ENCODE measurements at places on chromosomes 6 and 20.

GRCh38 chr6:67885081-67886033, 749.7 kb upstream of the ADGRB3 start:
- no peak for DNase-seq

- no peak for DNase-seq
Observed at GRCh38 chr20:57353351-57353750, 2.3 kb downstream of the RAE1 start.

DNA sequence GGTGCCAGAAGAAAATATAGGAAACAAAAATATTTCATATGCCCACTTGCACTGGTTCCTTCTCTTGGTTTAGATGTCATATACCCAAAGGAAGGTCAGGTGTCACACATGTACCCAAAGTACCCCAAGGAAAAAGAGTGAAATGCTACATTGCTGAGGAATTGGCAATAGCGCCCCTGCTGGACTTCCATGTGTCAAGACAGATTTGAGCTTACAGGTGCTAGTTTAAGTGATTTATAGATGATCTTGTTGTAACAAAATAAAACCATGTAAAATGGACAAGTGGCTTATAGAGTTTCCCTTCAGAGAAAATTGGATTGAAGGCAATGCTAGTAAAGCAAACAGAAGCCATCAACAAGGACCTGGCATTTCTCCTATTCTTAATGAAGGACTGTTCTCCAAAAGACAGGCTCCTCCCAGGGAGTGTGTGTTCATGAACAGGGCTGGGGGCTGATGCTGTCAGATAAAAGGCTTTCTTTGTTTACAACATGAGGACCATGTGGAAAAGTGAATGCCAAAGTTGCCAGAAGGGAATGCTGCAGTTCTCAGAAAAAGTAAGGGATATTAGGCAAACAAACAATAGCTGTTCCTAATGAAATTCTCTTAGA, 64.3 kb upstream of the PAK5 start:
- no peak for DNase-seq

- no peak for DNase-seq
Observed at GRCh38 chr20:1337441-1337840, 8.5 kb upstream of the SDCBP2 start.

DNA sequence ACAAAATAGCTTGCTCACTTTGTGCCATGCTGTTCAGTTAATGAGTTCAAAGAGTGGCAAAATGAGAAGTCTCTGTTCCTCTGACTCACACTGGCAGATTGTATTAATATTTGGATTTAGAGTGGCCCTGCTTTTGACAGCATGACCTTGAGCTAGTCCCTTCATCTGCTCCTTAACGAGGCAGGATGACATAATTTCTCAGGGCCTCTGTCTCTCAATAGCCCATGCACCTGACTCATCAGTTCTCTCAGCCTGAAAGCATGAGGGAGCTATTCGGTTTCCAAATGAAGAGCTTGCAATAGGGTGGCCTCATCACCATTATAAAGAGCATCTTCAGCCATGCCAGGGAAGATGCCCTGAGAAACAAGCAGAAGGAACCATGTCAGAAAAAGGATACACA, 38.2 kb downstream of the CAP2 start:
- DNase-seq: no peak

DNA sequence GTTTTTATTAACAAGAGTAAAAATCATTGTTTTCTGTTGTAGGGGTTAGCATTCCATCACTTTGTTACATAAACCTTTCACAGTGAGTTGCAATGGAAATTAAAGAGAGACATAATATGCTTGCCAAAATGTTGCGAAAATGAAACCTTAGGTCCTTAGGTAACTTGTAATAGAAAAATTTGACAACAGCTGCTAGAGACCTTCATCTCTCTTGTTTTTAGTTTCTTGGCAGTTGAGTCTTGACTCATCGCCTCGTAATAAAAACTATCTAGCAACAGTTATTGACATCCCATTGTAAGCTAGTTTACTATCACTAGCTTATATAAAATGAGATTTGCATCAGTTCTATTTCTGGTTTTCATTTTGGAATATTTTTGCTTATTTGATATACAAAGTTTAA, 179.0 kb upstream of the MMS22L start:
- no peak for DNase-seq

DNA sequence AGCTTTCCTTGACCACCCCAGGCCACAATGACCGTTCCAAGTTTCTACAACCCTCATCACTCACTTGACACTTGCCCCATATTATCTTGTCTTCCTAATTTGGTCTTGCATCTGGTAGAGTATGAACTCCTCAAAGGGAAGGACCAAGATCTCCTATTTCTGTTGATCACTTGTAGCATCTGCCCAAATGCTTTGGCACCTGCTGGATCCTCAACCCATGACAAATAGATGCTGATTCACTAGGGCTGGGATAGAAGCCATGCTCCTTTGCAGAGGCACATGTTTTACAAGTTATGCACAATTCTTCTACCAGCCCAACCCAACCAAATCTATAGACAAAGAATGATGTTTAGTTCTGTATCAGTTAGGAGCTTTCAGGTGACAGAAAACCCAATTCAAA, 110.7 kb downstream of the UNC5CL start:
- DNase-seq: no peak

GRCh38 chr6:40923326-40923725, 115.7 kb downstream of the UNC5CL start:
- no peak for DNase-seq

- DNase-seq: no peak
Observed at GRCh38 chr6:108795814-108796213, 52.4 kb upstream of the ARMC2 start.

- no peak for DNase-seq
Observed at GRCh38 chr6:5684320-5685053, 322.2 kb downstream of the NRN1 start.

- no peak for DNase-seq
Observed at GRCh38 chr6:38400764-38401163, 239.0 kb downstream of the BTBD9 start.

DNA sequence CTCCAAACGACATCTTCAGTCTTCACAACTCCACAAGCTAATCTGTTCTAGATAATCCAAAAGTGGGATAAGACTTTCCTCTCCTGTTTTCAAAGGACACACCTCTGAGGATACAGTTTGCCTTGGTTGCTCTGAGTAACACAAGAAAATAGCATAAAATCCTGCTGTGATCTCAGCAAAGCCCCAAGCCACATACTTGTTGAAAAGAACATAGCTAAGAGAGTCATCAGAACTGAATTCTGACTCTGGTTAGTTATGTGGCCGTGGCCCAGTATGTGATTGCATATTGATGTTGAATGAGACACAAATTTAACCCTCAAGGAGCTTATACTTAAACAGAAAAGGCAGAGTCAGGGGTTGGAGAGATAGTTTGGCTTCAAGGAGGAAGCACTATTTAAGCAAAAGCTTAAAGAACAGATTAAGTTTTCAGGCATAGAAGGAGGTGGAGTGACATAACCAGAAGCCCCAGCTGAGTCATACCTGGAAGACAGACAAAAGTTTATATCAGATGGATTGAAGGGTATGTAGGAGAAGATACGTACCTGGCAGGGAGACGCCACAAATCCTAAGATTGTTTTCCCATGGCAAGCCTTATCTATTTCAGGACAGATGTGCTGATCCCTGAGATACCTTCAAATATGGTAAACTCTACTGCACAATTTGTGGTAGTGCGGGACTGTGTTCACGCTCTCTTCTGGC, 41.2 kb downstream of the OPN5 start:
- DNase-seq: no peak
